GF-D8 (cell line): ENCODE measurements at places on chromosomes 6 and 20.

- no peak for DNase-seq
Observed at GRCh38 chr20:18057101-18057993, at the start of gene OVOL2. Gene OVOL2 (minus strand): TSS chr20:18057916. CDS start chr20:18057634, 282 bp downstream.

DNA sequence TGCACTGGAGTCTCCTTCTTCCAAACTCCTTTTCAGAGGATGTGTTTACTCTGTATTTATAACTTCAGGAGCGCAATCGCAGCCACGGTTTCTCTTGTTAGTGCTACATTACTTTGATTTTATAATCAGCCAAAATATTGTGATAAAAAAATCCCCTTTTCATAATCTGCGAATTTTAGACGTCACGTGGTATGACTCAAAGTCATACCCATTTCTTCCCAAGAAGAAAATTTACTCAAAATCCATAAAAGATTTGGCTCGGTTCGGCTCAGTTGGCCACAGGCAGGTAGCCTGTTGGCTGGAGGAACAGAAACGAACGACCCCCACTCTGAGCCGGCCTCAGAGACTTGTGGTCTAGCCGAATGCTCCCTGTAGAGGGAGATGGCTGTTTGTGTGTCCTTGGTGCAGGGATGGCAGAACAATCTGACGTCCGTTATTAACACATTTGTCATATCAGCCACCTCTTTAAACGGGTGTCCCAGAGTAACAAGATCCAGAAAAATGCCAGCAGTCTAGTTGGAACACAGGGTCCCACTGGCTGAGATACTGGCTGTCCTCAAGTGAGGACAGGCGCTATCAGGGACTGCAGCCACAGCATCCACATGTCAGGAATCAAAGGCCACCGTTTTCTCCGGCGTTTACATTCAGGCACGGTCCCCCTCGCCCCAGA, 247.6 kb downstream of the DLL1 start:
- no peak for DNase-seq

DNA sequence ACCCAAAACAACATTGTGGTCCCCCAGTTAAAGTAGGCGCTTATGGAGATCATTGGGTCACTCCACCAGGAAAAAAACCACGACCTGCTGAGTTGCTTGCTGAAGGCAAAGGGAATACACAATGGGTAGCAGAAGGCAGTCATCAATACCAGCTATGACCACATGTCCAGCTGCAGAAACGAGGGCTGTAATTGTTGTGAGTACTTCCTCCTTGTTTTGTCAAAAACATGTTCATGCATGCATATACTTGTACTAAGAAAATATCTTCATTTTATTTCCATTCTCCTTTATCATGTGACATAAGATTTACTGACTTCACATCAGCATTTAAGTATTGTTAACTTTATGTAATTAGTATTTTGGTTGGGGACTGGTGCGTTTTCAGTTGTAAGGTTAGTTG, 16.9 kb downstream of the SERINC1 start:
- DNase-seq: no peak

DNA sequence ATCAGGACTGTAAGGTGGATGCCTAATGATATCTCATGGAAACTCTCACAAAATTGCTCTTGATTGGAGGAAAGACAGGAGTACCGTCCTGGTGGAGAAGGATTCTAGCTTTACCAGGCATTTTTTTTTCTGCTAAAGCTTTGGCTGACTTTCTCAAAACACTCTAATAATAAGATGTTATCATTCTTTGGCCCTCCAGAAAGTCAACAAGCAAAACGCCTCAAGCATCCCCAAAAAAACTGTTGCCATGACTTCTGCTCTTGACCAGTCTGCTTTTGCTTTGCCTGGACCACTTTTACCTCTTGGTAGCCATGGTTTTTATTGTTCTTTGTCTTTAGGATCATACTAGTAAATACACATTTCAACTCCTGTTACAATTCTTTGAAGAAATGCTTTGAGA, 55.5 kb upstream of the RUNX2 start:
- no peak for DNase-seq

GRCh38 chr6:154487367-154488247, 22.9 kb downstream of the CNKSR3 start:
- no peak for DNase-seq

GRCh38 chr6:108732091-108732870, 115.9 kb upstream of the ARMC2 start:
- DNase-seq: no peak

GRCh38 chr6:62392291-62392690, 106.3 kb upstream of the KHDRBS2 start:
- DNase-seq: no peak

DNA sequence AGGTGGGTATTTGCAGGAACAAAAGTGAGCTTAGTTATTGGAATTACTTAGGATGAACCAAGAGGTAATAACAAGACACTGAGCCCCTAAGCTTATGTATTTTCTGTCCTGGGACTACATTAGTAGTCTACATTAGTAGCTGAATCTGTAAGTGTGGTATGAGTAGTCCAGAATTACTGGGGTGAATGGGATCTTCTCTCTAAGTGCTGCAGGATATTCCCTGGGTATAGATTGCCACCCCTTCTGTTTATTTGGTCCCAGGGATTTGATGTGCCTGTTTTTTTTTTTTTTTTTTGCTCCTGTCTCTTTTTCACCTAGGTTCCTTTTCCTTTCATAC, 5.9 kb downstream of the CD2AP start:
- no peak for DNase-seq

DNA sequence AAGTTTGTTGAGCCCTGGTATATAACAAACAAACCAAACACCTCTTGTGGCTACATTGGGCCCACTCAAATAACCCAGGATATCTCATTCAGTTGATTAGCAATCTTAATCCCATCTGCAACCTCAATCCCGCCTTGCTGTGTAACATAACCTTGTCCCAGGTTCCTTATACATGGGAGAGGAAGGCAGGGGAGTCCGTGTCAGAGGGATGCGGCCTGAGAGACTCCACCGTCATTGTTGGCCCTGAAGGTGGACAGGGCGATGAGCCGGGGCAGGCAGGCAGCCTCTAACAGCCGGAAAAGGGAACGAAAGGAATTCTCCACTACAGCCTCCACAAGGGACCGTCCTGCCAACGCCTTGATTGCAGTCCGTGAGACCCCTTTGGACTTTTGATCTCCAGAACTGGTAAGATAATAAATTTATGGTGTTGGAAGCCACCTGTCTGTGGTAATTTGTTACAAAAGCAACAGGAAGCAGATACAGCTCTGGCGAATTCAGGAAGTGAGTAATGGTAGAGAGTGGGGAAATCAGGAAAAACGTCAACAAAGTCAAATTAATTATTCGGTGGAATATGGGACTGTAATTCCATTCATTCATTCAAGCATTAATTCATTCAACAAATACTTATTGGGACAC, 124.5 kb upstream of the SALL4 start:
- DNase-seq: peak; percentile 13

GRCh38 chr6:134550604-134551003, 232.7 kb upstream of the SGK1 start:
- no peak for DNase-seq

- DNase-seq: peak; percentile 80
Observed at GRCh38 chr6:66897576-66897975, 1190.5 kb upstream of the EYS start.

GRCh38 chr20:24662752-24663365, 193.4 kb downstream of the SYNDIG1 start:
- no peak for DNase-seq

DNA sequence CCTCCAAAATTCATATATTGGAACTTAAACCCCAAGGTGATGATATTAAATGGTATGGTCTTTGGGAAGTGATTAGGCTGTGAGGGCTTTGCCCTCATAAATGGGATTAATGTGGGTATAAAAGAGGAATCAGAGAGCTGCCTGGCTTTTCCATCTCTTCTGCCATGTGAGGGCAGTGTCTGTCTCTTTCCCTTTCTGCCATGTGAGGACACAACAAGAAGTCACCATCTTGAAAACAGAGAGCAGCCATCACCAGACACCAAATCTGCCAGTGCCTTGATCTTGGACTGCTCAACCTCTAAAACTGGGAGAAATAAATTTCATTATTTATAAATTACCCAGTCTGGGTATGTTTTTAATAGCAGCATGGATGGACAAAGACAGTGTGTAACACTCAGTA, 263.0 kb downstream of the PAX1 start:
- DNase-seq: no peak

DNA sequence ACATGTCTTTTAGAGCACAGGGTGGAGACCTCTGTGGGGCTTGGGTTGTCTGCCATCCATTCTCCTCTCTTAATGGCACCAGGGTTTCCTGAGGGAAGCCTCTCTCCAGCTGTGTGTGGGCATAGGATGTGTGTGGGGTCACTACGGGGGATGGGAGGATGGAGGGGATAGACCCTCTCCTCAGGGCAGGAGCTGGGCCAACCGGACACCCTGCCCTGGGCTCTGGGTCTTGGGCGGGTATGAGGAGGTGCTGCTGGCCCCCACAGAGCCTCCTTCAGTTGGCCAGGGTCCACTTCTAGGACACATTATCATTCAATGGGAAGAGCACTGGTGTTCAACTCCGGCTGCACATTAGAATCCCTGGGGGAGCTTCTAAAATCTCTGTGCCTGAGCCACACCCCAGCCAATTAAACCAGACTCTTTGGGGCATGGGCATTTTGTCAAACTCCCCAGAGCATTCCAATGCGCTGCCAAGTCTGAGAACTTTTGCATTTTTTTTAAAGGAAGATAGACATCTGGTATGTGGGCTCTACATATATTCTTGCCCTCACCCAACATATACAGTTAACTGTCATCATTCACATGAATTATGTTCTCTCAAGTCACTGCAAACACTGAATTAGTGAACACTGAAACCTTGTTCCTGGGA, 38.5 kb downstream of the TRAM2 start:
- no peak for DNase-seq

DNA sequence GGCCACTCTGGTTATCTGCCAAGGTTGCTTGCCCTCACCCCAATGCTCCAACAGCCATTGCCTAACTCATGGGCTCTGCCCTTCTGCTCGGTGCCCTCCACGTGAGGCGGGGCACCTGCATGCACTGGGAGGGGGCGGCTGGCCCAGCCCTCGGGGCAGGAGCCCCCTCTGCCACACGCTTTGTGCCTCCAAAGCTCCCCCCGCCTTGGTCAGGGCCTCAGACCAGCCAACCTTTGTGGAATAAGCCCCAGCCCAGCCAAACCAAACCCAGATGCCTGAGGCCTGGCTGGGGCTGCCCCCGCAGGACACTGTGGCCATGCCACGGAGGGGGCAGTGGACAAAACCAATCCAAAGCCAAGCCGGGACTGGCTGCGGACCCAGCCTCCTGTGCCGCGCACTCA, 21.4 kb downstream of the SDCBP2 start:
- no peak for DNase-seq

GRCh38 chr6:134657751-134658527, 292.0 kb downstream of the ALDH8A1 start:
- DNase-seq: no peak

DNA sequence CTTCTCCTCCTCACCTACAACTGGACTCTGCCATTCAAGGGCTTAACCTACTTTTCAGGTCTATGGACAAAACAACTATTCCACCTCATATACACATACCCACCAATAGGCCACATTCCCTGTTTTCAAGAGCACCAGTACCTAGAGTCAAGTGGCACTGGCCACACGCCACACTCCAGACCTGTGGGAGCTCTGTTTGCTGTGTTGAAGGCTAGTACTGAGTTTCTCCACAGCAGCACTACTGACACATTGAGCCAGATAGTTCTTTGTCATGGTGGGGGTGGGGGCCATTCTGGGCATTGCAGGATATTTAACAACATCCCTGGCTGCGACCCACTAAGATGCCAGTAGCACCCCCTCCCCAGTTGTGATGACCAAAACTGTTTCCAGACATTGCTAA, 84.1 kb downstream of the RALGAPA2 start:
- no peak for DNase-seq

- DNase-seq: no peak
Observed at GRCh38 chr6:28725890-28726348, 197.9 kb downstream of the TRIM27 start.

GRCh38 chr6:81962198-81962597, 209.7 kb upstream of the TENT5A start:
- no peak for DNase-seq

DNA sequence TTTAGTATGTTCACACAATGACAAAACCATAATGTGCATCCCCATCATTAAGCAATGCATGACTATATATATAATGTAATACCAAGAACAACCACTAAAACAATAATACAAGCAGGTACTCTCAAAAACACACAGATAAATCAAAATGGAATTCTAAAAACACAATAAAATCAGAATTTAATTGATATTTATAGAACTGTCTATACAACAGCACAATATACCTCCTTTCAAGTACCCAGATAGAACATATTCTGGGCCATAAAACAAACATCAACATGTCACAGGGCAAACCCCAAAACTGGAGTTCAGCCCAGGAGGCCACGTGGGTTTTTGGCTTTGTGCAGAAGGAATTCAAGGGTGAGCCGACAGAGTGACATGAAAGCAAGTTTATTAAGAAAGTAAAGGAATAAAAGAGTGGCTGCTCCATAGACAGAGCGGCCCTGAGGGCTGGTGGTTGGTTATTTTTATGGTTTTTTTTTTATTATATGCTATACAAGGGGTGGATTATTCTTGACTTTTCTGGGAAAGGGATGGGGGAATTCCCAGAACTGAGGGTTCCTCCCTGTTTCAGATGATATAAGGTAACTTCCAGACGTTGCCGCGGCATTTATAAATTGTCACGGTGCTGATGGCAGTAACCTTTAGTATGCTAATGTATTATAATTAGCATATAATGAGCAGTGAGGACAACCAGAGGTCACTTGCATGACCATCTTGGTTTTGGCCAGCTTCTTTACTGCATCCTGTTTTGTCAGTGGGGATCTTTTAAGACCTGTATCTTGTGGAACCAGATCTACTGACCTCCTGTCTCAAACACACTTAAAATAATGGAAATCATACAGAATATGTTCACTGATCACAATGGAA, 5.6 kb downstream of the RAB23 start:
- no peak for DNase-seq

DNA sequence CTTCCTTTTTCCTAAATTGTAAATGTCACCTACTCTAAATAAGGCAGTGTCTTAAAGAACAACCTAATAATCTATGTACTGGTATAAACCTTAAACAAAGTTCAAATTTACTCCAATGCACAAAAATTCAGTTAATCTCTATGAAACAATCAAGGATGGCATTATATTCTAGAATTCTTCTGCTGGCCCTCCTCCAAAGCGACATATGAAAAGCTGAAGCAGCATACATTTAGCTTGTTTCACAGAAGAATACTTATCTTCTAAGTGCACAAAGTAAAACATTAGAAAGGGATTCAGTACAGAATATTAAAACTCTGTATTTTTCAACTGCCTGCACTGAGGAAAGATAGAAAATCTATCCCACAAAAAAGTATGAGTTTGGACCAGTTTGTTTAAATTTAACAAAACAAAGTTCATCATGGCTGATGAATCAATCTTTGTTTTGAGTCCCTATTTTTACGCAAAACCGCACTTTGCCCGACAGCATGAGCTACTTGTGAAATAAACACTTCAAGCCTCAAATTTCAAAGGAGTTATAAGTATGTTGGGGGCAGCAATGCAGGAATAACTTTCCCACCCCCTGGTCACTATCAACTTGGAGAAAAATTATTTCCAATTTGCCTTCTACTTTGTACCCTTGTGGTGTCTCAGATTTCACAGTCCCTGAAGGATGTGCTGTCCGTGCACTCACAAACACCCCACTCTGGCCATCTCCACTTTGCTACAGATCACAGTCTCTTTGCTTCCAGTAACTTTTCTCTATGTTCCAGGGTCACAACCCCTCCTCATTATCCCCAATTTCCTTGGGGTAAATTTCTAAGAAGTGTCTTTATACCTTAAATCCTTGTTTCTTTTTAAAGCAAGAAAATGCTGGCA, 238.2 kb downstream of the PRKN start:
- DNase-seq: no peak
